ENCODE measurements at places on chromosomes 1 and 21.

DNA sequence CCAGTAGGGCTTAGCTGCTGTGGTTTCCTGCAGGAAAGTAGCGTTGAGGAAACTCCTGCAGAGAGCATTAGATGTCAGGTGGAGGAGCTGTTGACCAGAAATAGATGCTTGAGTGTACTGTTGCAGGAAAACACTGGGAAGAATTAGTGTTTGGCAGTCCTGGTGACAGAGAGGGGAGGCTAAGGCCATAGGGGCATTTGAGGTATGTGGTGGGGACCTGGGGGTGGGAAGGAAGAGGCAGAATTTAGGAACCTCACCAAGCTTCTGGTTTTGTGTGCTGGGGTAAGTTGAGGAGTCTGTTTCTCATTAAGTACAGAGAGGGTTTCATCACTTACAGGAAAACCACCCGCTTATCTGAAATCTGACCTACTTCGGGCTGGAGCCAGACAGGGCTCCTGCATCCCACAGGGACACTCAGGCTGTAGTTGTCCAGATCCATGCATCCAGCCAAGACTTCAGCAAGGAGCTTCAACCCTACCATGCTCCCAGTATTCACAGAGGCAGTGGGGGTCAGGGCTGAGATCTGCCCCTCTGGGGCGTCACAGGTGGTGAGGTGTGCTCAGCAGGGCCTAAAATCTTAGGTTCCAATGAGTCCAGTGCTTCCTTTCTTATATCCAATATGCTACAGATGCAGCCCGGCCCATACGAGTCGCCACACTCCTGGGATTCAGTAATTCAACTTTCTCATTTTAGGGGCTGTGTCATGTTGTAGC is 15.1 kb downstream of the SH2D2A start:
- no peak for DNase-seq

GRCh38 chr1:244050014-244050834 is 859 bp upstream of the ZBTB18 start:
- DNase-seq = peak; percentile 37

DNA sequence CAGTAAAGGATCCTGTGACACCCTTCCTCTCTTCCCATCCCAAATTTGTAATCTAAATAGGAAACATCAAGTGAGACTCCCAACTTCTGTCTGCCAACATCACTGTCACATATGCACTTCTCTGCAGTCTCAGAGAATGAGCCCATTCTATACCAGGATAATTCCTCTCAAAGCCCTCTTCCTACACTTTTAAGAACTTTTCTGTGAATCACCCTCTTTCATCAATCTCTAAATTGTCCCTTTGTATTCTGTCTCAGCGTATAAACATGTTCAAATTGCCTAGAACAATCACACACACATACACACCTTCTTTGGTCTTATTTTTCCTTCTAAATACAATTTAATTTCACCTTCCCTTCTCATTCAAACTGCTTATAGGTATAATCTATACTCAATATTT is 111.8 kb downstream of the PTBP2 start:
- no peak for DNase-seq

DNA sequence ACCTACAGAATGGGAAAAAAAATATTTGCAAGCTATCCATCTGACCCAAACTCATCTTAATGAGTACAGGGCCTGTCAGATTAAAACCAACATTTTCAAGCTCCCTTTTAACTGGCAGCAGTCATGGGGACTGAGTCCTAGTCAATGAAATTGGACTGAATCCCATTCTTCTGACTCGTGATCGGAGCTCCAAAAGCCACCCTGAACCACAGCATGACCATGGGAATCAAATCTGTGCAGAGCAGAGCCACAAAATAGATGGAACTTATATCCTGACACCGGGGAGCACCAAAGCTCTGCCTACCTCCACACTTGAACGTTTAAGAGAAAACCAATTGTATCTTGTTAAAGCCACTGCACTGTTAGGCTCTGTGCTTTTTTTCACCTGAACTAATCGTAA is 5.0 kb upstream of the RWDD3 start:
- DNase-seq = no peak

DNA sequence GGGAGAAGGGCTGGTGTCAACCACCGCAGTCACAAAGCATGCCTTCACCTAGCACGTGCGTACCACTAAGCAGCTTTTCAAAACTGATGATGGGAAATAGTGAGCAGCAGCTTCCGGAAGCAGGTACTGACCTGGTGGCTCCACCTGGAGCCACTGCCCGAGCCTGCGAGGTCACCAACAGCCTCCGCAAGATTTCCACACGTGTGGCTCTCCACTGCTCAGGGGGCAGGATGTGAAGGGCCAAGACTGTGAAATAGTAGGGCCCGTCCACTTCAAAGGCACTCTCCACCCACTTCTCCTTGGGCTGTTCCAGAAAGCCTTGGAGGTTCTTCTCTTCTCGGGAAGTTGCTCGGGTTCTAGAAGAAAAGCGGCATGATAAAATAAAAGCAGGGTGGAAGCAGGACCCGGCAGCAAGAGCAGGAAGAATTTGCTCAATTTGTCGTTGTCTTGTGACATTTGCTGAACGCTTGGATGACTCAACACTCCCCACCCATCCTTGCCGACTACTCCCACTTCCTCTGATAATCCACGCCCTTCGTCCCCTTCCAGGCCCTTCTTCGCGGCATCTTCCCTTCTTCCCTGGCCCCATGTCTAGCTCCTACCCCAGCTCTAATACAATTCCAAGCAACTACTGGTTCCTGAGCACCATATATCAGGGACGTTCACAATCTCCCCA is 124.9 kb upstream of the IFFO2 start:
- DNase-seq = peak; percentile 75

GRCh38 chr21:44503901-44504399 is 36.0 kb downstream of the KRTAP10-1 start:
- no peak for DNase-seq

DNA sequence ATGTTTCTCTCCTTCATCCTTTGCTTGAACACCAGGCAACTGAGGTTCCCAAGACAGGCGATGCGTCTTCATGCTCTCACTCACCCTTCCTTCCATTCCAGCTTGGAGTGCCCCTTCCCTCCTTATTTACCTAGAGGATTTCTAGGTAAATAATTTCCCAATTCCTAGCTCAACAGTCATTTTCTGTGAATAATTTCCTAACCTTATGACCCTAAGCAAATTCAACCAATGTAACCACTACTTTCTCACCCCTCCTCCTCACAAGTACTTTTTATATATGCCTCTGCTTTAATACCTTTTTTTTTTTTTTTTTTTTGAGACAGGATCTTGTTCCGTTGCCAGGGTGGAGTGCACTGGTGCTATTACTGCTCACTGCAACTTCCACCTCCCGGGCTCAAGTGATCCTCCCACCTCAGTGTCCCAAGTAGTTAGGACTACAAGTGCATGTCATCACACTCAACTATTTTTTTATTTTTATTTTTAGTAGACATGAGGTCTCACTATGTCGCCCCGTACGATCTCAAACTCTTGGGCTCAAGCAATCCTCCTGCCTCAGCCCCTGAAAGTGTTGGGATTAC is 86.7 kb downstream of the USP24 start:
- DNase-seq = no peak

- no peak for DNase-seq
Observed at GRCh38 chr1:3687504-3687903, 35.2 kb downstream of the TP73 start.

DNA sequence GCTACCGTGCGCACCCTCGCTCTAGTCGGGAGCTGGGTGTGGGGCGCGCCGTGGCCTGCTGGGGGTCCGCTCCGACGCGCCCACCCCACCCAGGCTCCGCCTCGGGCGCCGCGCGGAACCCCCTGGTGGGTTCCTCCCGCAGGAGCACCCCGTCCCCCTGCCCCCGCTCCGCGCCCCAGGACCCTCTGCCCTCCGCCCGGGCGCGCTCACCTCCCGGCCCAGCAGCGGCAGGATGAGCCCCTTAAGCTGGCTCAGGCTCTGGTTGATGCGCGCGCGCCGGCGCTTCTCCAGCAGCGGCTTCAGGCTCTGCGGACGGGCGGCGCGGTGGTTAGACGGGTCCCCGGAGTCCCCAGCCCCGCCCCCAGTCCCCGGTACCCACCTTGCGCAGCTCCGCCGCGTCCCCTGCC is 319 bp downstream of the HES2 start:
- DNase-seq = no peak

GRCh38 chr21:46374761-46375389 is 50.9 kb downstream of the PCNT start:
- no peak for DNase-seq

DNA sequence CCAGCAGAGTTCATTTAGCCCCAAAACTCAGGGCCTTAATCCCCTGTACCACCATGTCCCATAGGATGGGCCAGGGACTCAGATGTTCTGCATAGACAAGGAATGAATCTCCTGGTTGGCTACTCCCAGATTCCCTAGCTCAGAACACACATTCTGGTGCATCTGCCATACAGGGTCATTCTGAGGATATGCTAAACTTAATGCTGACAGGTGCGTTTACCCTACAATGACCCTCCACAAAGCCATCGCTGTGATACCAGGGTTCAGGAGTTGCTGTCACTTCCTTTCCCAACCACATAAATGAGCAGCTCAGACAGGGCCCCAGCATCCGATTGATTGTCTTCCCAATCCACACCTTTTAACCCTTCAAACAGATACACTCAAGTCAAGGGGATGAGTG is 32.0 kb upstream of the HHAT start:
- no peak for DNase-seq

GRCh38 chr1:183461350-183461749 is 10.9 kb upstream of the SMG7 start:
- DNase-seq = no peak

DNA sequence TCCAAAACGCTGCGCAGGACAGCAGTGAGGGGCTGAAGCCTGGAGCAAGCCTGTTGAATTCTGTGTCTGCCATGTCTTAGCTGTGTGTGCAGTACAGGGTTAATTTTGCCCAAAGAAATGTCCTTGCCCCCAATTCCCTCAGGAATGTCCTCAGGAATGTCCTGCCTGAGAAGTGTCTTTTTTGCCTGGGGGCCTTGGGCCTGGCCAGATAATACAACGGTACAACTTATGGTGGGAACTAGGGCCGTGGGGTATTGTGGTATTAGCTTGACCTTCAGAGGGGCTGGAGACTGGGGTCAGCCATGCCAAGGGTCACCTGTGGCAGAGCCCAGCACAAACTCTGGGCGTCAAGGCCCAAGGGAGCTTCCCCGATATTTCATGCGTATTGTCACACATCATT is 107.7 kb downstream of the AJAP1 start:
- no peak for DNase-seq

GRCh38 chr1:121417325-121417923 is 232.6 kb downstream of the SRGAP2C start:
- no peak for DNase-seq

DNA sequence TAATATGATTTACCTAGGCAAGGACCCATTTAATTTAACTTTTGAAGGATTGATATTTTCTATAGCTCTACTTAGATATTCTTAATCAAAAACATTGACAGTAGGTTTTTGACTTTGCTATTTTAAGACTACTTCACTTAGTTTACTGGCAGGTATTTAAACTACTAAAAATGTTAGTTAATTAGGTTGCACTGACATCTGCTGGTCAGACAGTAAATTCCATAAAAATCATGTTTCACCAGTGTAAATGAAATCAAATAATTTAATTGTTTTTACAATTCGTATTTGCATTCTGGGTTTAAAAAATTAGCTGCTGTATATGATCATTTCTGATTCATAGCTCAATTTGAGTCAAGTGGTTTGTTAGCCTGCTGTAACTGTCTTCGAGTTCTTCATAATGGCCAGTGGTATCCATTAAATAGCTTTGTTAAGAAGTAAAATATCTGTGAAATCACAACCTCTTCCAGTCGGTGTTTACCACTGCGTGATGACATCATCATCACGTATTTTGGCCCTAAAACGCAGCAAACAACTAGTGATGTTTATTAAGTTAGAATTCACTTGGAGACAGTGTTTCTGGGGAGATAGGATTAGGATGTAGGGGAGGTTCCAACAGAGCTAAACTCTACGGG is 26.2 kb downstream of the EXTL2 start:
- DNase-seq = peak; percentile 67

DNA sequence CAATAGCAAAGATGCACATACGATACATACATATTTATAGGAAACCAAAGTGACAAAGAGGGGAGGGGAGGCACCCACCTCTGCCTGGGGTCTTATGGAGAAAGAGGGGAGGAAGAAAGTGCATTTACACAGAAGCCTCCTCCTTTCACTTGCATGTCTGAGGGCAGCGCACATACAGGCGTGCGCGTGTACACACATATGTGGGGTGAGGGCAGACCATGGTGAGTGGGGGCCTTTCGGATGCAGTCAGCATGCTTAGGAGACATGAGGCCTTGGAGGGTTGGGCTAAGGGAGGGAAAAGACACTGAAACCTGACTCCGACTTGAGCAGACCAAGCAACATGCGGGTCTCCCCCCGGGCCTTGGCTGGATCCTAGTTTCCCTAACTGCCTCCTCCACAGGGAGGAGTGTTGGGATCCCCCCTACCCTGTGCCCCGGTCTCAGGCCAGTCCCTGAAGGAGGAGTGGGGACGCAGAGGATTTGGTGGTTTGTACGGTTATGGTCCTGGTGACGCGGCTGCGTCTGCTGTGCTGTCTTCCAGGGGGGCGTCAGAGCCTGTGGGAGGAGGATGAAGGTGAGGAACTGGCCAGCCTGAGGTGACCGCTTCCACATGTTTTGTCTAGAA is 15.2 kb downstream of the LRRC71 start:
- no peak for DNase-seq

- DNase-seq = no peak
Observed at GRCh38 chr1:33018112-33018511, 18.6 kb downstream of the AK2 start.

DNA sequence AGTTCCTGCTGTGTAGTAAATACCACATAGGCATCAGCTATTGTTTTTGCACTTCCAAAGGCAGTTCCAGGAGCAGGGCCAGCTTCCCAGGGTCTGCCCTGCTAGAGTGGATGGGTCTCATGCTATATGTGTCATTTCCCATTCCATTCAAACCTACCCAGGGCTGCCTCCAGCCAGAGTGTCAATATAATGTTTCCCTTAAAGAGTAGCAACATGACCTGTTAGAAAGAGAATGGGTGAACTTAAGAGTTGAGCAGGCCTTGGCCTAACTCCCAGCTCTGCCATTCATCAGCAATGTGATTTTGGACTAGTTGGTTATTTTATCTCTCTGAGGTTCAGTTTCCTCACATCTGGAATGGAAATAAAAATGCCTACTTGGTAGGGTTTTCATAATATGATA is 44.9 kb downstream of the RAB3B start:
- DNase-seq = no peak

DNA sequence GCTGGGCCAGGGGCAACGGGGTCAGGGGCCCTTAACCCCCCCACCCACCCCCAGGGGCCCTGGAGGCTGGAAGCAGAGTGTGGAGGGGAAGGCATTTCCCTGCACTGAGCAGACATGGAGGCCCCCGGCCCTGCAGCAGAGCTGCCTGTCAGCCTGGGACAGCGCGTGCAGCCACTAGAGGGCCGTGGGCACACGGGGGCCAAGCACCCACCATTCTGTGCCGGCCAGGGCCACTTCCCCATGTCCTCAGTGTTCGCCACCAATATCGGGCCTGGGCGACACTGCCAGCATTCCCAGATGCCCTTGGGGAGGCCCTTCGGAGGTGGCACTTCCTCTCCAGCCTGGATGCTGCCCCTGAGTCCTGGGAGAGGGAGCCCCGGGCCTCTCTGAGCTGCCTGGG is 23.2 kb upstream of the ARHGEF16 start:
- DNase-seq = no peak

Data from erythroblast (primary cell).